ENCODE measurements at places on chromosomes 12 and 14. TPM values are rescaled to one million over a fixed set of nuclear protein-coding genes. Genes with fewer than 3 reads are reported as not detected.

ESPL1 gene
- 12.7 TPM for total RNA-seq

CCDC85C gene
- 22.8 TPM for total RNA-seq

IFI27 gene
- 4.3 TPM for total RNA-seq

- no peak for ATAC-seq
These were observed 103.5 kb downstream of the METTL25 start for GRCh38 chr12:82461836-82462235.

DNA sequence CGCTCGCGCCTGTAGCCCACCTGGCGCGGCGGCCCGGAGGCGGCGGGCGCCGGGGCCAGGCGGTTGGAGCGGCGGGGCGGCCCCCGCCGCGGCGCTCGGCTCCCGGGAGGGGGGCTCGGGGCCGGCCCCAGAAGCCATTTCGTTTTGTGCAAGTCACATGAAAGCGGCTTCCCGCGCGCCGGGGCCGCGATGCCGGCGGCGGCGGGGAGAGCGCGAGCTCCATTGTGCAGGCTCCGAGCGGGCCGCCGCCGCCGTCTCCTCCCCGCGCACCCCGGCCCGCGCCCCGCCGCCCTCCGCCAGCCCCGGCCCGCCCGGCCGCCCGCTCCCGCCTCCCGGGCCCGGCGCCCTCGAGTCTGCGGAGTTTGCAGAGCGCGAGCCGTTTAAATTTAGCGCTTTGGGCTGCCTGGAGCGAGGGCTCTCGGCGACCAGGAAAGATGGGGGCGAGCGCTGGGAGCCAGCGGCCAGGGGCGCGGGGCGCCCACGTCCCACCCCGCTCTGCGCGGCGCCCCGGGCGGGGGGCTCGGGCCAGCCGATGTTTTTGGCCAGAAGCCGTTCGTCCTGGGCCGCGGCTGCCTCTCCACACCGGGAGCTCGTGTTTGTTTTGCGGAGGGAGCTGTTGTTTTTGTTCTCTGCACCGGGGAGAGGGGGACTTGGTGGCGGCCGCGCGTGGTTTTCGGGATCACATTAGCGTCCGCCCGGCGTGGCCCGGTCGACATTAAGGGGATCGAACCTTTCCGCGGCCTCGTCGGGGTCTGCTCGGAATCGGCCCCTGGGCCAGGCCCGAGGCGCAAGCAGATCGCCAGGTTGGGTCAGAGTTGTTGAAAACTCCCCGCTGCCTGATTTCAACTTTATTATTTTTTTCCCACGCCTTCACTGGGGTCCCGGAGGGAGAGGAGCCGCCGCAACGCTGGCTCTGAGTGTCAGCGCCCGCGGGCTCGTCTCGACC, 982 bp downstream of the BCL7A start:
- peak; percentile 10 for ATAC-seq

- no peak for ATAC-seq
These were observed 21.0 kb upstream of the ABCC9 start for GRCh38 chr12:21962236-21962635.

GRCh38 chr12:13383379-13383778, 186.9 kb downstream of the EMP1 start:
- ATAC-seq = peak; percentile 25

- no peak for ATAC-seq
These were observed 130.6 kb upstream of the MYF6 start for GRCh38 chr12:80576641-80577418.
